Stimulated activated CD4-positive, alpha-beta T cell treated with anti-CD3 and anti-CD28 coated beads, Interleukin-1b, Interleukin-23, amount 100 ng/mL, for 1 hour (primary cell): ENCODE measurements at places on chromosomes 4 and X.

DNA sequence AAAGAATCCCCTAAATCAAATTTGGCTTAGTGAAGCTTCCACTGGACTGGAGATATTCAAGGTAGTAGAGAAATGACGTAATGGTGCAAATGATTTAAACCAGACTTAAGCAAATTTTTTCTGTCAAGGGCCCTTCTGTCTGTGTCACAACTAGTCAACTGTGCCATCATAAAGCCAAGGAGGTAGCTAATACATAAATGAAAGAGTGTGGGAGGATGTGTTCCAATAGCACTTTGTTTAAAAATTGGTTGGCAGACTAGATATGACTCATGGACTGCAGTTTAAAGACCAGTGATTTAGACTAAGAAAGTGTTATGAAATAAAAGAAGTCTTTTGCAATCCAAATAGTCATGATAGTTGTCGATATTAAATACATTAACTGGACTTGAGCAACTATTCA is 24.3 kb upstream of the TEX13C start:
- DNase-seq, result no peak

GRCh38 chr4:152886201-152886600 is 49.9 kb upstream of the FHDC1 start:
- DNase-seq, result no peak

DNA sequence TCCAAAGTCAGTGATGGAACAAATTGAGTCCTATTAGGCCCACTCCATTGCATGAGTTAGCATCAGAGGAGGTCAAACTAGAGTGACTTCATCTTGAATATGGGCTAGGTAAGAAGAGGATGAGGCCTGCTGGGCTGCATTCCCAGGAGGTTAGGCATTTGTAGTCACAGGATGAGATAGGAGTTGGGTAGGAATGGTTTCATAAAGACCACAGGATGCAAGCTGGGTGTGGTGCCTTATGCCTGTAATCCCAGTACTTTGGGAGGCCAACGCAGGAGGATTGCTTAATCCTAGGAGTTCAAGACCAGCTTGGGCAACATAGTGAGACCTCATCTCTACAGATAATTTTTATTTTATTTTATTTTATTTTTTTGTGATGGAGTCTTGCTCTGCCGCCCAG is 26.8 kb downstream of the PDGFRA start:
- DNase-seq, result no peak

GRCh38 chrX:66675541-66675940 is 36.7 kb upstream of the EDA2R start:
- no peak for DNase-seq

GRCh38 chr4:168304744-168305459 is 13.7 kb downstream of the DDX60 start:
- DNase-seq, result no peak

- no peak for DNase-seq
These were observed 5.1 kb downstream of the MORF4L2 start for GRCh38 chrX:103681443-103681842.

DNA sequence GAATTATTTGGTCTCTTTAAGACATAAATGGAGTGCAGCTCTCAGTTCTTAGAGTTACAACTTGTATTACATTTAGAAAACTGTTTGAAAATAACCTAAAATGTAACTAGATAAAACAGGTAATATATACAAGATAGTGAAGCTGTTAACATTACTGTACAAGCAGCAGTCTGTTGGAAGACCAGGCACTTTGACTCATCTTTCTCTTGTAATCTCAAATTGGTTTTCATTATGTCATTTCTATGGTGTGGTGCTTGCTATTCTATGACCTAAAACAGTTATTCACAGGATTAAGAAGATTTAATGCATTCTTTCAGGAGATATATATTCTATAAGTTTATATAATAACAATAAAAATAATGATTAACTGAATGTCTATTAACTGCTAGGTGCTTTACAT is 282.5 kb upstream of the PITX2 start:
- no peak for DNase-seq

- no peak for DNase-seq
These were observed 204.2 kb upstream of the PDE5A start for GRCh38 chr4:119832776-119833175.

DNA sequence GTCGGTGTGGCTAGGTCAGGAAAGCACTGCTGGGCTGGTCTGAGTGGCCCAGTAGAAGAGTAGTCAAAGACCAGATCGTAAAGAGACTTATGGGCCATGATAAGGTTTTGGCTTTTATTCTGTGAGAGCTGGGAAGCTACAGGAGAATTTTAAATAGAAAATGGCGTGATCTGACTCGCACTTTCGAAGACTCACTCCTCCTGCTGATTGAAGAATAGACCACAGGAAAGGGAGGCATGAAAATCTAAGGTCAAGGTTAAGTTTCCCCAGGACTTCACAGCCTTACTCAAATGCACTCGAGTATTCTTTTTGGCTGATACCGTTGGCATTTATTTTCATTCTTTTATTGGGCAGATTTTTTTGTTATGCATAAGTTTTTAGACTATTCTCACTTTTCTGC is 231.4 kb upstream of the ANKRD50 start:
- DNase-seq, result no peak

DNA sequence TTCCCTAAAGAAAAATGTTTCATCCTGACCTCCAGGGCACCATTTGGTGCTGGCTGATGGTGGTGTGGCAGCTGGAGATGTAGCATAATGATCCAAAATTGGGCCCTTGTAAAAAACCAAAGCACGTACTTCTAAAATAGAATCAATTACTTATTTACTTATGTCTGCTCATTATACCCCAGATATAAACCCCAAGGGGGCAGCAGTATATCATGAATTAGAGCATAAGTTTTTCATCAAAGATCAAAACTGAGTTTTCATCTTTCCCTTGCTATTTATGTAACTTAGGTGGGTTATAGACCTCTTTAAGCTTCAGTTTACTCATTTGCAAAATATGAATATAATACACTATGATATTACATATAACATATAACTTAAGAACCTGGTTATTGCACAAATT is 241.1 kb downstream of the TACR3 start:
- DNase-seq, result no peak

DNA sequence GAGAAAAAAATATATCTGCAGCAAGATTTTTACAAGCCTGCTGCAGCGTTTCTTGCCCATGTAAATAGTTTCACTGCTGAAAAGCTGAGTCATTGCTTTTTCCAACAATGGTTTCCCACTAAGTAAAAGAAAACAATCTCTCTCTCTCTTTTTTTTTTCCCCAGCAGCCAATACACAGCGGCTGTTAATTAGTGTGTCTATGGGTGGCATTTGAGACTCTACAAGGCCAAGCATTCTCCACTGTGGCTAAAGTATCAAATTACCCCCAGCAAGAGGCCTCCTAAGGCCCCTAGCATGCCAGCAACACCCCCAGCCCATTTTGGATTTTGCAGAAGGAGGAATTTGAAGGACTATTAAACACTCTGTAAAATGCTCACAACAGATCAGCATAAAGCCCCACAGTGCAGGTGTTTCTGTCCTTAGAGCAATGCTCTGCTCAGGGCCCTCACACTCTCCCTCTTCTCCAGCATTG is 837.4 kb downstream of the TRIML1 start:
- DNase-seq, result no peak

DNA sequence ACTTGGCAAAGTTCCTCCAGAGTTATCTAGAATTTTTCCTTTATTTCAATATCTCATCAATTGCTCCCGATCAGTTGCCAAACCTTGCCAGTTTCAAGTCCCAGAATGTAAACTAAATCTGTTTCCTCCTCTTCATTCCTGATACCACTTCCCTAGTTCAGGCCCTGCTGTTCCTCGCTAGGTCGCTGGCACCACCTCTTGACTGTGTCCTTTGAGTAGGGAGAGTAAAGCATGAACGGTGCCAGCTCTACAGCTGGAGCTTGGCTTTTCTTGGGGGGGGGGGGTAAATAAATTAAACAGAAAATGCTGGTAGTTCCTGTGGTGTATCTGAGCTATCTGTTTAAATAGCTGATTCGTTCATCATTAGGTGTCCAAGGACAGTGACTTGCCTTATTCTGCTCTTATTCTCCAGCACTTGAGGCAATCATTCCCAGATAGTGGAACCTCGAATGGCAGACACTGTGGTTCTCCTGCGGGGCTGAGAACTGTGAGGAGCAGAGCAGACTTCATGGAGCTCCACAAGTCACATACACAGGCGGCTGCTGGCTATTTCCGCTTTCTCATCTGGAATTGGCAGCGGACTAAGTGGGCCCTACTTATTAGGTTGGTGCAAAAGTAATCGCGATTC is 168.3 kb upstream of the FAT1 start:
- DNase-seq, result no peak

DNA sequence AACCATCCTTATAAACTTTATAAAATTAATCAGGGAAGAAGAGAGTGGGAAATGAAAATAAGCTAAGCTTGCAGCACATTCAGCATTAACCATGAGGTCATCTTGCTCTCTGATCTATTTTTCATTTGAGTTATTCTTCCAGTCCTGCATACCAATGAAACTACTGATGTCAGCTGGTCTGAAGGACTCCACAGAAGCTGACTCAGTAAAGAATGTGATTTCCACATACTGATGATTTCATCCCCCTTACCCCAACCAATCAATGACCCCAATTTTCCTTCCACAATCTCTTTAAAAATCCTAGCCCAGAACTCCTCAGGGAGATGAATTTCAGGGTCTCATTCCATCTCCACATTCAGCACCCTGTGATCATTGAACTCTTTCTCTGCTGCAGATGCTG is 18.8 kb upstream of the DSPP start:
- DNase-seq, result no peak

- DNase-seq, result no peak
These were observed 39.2 kb downstream of the RAB40AL start for GRCh38 chrX:102976286-102976685.

DNA sequence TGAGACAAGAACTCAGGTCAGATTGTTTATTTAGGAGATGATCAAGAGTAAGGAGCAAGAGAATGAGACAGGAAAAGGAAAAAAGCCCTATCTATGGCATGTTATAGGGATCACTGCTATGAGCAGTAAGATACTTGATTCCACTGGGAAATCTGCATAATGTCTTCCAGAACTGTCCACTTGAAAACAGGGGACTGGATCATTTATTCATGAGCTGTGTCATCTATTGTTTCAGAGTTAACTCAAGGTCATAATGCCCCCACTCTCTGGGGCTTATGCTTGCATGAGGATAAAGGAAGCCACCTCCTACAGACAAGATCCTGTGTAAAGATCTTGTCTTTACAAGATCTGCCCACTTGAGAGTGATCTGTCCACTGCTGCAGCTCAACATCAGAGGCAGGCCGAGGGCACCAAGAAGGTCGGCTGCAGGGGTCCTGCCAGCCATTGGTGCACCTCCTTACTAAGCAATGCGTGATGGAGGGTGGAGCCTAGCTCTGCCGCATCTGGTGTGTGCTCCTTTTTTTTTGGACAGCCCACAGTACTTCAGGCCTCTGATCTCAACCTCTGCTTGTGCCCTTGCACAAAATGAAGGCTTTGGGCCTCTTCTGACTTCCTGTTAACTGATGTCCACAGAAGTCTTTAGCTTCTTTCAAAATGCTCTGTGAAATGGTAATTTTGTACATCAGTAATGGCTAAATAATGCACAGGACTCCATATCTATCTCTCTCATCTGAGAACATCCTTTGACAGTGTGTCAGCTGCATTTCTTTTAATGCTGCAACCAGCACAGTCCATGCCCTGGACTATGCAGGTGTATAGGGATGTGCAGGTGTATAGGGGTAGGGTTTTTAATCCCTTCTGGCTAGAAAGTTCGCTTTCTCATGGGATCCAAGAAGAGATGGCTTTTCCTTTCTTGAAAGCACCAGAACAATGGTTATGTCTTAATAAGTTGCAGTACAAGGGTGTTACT is 95.9 kb upstream of the TRPC3 start:
- no peak for DNase-seq

- no peak for DNase-seq
These were observed 1995.9 kb downstream of the C4orf33 start for GRCh38 chr4:131091896-131092295.

DNA sequence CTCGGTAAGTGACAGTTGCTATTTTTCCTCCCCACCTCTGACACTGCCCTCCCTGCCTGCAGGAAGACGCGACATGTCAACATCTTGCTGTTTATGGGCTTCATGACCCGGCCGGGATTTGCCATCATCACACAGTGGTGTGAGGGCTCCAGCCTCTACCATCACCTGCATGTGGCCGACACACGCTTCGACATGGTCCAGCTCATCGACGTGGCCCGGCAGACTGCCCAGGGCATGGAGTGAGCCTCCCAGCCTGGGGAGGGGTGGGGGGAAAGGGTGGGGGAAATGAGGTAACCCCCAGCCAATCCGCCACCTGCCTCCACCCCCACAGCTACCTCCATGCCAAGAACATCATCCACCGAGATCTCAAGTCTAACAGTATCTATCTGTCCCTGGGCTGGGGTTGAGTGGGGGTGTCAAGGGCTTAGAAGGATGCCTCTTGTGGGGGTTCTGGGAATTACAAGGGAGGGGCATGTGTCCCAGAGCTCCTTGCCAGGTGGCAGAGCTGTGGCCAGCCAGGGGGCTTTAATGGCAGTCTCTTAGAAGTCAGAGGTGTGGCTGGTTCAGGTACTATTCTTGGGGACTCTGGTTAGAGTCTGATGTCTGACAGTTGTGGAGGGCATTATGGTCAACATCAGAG is 7.8 kb downstream of the ARAF start:
- DNase-seq, result no peak

- DNase-seq, result no peak
These were observed 17.7 kb downstream of the SPARCL1 start for GRCh38 chr4:87511500-87511899.

DNA sequence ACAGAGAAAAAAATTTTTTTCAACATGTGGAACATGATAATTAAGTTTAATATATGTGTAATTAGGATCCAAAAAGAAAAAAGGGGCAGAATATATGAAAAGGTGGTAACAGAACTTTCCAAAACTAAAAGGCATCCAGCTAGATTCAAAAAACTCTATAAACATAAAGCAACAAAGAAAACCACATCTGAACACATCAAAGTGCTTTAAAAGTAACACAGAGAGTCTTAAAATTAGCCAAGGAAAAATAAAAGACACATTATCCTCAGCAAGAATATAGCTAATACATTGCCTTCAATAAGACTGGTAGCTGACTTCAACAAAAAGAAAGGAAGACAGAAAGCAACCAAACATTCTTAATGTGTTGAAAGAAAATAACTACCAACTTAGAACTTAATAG is 8.2 kb downstream of the CLOCK start:
- no peak for DNase-seq

DNA sequence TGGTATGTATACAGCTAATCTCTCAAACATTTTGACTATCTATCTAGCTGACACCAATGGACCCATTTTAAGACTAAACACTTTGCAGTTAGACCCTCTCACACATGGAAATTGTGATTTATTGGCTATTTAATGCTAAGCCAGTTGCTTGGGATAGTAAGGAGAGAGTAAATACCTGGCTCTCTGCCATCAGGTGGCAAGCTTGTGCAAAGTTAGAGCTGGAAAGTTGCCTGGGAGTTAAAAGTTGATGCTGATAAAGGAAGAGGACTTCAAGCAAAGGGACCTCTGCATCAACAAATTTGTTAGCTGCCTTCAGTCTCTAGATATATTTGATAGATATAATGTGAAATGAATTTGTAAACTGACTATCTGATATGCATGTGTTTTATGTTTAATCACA is 61.1 kb downstream of the PACRGL start:
- DNase-seq, result no peak

GRCh38 chr4:26161030-26161824 is 159.6 kb upstream of the RBPJ start:
- DNase-seq, result no peak
